ENCODE measurements at places on chromosomes 11 and 22.

DNA sequence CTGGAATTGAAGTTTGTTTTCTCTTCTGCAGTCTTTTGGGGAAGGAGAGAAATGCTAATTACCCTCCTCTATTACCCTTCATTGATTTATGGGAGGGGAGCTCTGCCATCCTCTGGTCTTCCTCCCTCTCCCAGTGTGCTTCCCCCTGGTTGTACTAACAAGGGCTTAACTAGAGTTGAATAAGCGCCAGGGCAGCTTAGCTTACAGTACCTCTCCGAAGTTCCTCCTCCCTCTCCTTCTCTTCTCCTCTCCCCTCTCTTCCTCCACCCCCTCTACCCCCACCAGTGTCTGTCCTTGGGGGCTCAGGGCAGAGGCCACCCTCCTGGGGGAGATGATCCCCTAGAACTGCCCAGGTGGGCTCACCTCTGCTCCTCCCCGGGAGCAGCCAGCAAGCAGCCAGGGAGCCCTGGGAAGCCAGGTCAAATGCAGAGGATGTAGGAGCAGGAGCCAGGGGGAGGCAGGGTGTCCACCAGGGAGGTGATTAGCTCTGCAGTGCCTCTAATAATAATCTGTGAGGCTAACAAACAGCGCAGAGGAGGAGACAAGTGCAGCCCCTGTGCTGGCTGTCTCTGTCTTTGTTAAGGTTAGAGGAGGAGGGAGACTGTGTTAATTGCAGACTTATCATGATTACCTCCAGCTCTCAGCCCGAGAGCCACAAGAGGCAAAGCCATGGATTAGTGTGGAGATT lies 191.6 kb upstream of the CADM1 start:
- DNase-seq, result no peak

DNA sequence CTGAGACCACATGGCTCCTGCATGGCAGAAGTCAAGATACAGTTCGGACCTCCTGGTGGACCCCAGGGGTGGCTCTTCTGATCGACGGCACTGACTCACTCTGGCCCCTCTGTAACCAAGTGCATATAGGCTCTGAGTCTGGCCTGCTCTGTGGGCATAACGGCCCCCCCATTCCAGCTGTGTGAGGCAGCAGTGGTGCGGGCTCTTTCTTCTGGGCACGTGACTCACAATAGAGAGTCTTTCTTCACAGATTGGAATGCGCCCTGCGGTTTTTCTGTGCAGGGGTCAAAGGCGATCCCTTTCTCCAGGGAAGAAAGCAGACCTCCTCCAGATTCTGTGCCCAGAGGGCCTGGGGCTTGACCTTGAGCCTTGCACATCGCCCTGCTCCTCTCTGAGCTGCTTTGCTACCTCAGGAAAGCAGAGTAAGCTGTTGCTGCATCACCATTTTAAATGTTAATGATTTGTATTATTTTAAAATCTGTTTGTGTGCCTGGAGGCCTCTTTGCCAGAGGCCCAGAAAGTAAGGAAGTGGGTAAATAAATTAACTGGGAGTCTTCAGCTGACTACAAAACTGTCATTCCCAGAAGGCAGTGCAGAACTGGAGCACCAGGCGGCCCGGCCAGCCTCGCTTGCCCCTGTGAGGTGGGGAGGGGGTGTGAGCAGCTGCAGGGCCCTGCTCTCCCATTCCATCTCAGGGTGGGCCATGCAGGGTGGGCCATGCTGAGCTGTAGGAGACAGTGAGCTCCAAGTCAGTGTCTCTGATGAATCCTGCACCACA lies 199.0 kb downstream of the GRIK4 start:
- no peak for DNase-seq

DNA sequence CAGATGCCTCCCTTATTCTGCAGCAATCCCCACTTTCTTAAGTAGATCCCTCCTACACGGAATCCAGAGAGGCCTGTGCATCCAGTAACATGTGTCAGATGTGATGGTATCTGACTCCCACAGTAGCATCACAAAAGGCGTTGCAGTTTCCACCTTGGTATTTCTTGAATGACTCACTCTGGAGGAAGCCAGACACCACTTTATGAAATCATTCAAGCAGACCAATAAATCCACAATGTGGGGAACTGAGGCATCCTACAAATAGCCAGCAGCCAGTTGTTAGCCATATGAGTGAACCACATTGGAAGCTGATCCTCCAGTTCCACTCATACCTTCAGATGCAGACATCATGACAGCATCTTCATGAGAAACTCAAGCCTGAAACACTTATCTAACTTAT lies 798.1 kb downstream of the OPCML start:
- DNase-seq, result peak; percentile 8

- no peak for DNase-seq
Observed at GRCh38 chr11:25702417-25702816, 629.5 kb upstream of the ANO3 start.

DNA sequence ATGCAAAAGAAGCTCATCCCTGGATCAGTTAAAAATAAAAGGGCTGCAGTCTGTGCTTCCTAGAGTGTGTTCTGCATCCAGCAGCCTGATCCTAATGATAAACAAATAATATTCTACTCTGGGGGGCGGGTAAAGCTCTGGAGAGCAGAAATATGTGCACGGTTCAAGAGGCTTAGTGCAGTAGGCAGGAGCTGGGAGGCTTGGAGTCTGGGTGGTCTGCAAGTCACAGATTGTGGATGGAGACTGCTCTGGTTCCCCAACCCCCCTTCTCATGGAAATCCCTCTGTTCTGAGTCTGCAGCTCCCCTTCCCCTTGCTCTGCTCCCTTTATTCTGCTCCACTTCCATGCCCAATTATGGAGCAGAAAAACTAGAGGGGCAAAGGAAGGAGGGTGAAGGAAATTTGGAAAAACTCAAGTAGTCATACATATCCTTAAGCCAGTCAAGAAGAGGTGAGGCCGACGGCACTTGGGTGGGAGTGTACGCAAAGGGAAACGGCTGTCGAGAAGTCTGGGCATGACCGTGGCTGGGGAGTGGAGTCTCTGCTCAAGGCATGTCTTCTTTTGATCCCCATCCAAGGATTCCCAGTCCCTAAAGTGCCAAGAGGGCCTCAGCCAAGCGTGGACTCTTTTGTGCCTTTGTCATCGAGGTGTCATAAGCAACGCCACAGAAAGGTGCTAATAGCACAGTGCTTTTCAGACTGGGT lies 16.3 kb upstream of the CLMP start:
- DNase-seq, result no peak

- no peak for DNase-seq
Observed at GRCh38 chr11:3198815-3199214, 19.8 kb downstream of the MRGPRG start.

DNA sequence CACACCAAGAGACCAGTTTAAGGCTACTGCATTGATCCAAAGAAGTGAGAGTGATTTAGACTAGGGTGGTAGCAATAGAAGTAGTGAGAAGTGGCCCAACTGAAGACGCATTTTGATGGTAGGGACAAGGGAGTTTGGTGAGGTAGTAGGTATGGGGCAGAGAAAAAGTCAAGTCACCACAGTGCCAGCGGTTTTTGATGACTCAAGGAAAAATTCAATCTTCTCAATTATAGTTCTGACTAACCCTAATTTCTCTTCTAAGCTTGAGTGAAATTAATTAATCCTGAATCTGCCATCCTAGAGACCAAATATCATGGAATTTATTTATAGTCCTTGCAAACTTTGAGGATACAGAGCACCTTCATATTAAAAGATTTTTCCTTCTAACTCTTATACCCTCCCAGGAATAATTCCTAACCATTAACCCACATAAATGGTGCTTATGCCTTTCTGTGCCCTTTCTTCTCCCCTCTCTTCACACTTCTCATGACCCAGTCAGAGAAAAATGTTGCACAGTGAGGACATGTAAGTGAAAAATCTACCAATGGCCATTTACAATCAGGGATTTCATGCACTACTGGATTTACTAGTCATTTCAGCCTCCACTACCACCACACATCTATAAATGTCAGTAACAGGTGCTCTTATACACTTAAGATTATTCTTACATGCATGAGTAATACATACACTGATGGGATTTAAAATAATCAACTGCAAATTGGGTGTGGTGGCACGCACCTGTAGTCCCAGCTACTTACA lies 45.9 kb upstream of the ARHGAP32 start:
- no peak for DNase-seq

DNA sequence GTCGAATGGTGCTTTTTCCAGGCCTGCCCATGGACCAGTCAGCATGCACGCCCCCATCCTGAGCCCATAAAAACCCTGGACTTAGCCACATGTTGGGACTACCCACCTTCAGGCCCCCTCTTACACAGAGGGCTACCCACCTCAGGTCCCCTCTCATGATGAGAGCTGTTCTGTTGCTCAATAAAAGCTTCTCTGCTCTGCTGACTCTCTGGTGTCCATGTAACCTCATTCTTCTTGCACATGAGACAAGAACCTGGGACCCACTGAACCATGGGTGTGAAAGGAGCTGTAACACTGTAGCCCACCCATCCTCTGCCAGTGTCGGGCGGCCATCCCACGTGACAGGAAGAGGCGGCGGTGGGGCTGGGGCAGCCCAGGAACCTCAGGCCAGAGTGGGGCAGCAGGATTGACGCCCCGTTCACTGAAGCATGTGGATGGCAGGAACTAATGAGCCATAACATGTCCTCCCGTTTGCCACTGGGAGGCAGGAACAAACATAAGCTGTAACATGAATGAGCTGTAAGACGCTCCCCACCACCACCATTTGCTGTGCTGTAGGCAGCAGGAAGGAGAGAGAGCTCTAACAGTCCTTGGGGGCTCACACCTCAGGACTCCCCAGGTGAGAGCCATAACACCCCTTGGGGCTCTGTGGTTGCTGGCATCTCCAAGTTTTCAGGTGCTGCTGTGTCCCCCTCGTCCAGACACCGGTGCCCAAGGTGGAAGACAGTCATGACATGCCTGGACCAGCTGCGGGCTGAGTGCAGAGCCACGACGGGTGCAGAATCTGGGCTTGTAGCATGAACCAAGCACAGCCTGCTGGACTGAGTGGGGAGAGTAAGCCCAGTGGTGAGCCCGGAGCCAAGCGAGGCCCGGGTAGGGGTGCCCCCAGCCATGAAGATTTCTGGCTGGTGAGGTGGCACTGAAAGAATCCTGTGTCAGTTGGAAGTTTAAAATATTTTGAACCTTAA lies 69.4 kb downstream of the MCHR1 start:
- no peak for DNase-seq

DNA sequence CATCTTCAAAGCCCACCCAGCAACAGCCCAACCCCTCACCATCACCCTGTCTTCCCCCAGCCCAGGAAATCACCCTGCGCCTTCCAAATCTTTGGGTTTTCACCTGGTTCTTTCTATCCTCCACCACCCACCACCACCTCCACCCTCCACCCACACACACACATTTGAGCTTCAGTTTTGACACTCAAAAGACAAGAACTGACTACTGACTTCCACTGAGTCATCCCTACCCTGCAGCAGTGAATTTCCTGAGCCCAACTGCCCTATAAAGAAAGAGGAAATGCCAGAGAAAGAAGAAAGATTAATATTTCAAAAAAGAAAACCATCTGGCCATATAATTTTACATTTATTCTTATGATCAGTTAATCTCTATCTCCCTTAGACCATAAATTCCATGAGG lies 137.5 kb downstream of the CHST1 start:
- DNase-seq, result no peak

DNA sequence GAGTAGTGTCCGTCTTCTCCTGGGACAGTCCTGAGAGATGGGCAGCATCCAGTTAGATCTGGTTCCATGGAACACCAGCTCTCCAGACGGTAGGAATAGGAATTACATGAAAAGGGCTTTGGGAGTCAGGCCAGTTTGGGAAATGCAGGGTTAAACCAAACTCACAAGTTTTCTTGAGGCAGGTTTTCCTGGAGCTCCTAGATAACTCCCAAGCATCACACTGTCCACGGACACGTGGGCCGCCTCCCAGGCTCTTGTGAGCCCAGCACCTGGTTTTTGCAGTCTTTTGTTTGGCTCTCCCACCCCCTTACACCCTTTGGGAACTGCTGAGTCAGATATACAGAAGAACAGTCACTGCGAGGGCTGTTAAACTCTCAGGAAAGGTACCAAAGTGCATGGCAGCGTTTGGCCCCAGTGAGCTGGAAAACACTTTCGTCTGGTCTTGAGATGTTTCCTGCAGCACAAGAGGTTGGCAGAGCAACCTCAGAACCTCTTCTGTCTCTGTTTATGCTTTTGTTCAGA lies 90.0 kb downstream of the BCR start:
- DNase-seq, result no peak

- DNase-seq, result peak; percentile 95
Observed at GRCh38 chr11:12043959-12044791, 35.7 kb upstream of the DKK3 start.

- no peak for DNase-seq
Observed at GRCh38 chr22:36730176-36730858, 26.8 kb upstream of the CACNG2 start.

GRCh38 chr11:102957953-102958352 lies 2.4 kb upstream of the MMP13 start:
- no peak for DNase-seq

DNA sequence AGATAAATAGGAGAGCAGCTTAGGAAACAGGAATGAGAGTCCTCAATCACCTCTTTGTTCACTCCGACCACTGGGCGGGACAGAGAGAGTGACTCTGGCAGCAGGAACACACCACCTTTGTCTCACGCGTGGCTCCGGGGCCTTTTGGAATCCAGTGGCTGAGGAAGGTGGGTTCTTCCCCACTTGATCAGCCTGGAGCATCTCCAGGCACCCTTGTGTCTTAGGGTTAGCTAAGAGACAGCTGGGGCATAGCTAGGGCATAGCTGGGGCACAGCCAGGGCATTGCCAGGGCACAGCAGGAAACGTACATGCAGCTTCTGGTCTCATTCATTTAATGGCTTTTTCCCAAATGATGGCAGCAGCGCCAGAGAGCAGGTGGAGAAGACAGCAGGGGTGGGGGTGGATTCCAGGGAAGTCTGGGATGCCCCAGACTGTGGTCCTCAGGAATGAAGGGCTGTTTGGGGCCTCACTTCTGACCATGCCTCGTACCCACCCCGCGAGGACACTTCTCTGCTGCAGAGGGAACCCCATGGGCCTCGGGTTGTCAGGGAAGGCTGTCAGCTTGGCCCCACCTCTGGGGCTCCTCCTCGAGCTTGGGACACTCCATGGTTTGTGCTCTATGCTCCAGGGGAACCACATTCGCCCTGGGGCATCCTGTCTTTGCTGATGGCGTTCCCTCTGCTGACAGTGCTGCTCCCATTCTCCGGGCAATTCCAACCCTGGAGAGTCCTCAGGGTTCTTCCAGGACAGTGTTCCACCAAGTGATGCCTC lies 30.4 kb upstream of the SHANK2 start:
- no peak for DNase-seq

- no peak for DNase-seq
Observed at GRCh38 chr11:76193219-76193618, 13.1 kb downstream of the WNT11 start.

DNA sequence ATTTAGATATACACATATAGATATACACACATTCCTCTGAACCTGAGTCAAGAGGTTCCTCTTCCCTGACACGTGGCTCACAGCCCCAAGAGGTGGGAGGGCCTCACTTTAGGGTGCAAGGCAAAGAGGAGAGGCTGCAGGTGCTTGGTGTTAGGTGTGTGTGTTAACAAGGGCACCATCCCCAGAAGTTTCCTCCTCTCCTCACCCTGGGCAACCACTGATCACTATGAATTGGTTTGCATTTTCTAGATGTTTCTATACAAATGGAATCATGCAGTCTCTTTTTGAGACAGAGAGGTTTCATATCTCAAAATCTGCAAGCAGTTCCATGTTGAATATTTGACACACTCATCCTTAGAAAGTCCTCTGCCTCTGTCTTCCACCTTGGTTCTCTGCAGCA lies 120.9 kb upstream of the NECTIN1 start:
- no peak for DNase-seq

Measured in Panc1 (cell line).